ENCODE measurements at places on chromosomes 5 and 9. TPM values are rescaled to one million over a fixed set of nuclear protein-coding genes. Genes with fewer than 3 reads are reported as not detected.

Gene HACD4
- total RNA-seq = 5.4 TPM

Gene HSPB3
- total RNA-seq = not detected

Gene DIRAS2
- not detected for total RNA-seq

Gene CAMK2A
- 0.04 TPM for total RNA-seq

Gene DRD1
- not detected for total RNA-seq

Gene RNF183
- not detected for total RNA-seq

Gene THBS4
- total RNA-seq = 1.1 TPM

Gene GRM6
- not detected for total RNA-seq

Gene FRMD3
- 0.10 TPM for total RNA-seq

Gene CER1
- not detected for total RNA-seq

Gene OCLN
- total RNA-seq = 4.1 TPM

Gene C1QTNF3
- 0.41 TPM for total RNA-seq

Gene GPR150
- total RNA-seq = not detected

Gene KDM4C
- total RNA-seq = 12.2 TPM

Gene BTNL9
- total RNA-seq = 0.04 TPM

Gene CERCAM
- 46.4 TPM for total RNA-seq

Gene INSYN2B
- total RNA-seq = 6.7 TPM

Gene DMRT2
- total RNA-seq = not detected

Gene FBXW11
- total RNA-seq = 44.8 TPM

Gene ZFR
- 62.2 TPM for total RNA-seq

Gene CYFIP2
- total RNA-seq = 1.2 TPM

Gene TICAM2
- 1.2 TPM for total RNA-seq

Gene IL4
- not detected for total RNA-seq

Gene SLC45A2
- not detected for total RNA-seq

Gene AGXT2
- not detected for total RNA-seq

Gene GARIN3
- total RNA-seq = not detected

Gene WDR38
- total RNA-seq = not detected

Gene PRLR
- 0.07 TPM for total RNA-seq

All from foreskin keratinocyte (primary cell).